GM23248 (cell line): ENCODE measurements at places on chromosomes 1 and 21.

DNA sequence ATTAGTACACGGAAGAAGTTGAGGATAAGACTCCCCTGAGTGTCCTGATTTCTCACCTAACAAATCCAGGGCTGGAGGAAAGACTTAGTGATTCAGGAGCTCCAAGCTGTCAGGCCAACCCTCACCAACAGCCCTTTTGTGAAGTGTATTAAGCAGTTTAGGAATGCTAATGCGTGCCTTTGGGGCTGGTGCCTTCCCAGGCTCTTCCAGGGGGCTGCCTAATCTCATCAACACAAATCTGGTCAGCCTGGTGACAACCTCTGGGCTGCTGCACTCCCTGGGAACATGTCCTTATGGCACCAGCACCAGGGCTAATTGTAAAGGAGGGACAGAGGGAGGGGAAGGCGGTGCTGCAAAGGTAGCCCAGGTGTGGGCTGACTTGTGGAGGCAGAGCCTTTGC is 15.5 kb downstream of the CSMD2 start:
- DNase-seq = no peak

DNA sequence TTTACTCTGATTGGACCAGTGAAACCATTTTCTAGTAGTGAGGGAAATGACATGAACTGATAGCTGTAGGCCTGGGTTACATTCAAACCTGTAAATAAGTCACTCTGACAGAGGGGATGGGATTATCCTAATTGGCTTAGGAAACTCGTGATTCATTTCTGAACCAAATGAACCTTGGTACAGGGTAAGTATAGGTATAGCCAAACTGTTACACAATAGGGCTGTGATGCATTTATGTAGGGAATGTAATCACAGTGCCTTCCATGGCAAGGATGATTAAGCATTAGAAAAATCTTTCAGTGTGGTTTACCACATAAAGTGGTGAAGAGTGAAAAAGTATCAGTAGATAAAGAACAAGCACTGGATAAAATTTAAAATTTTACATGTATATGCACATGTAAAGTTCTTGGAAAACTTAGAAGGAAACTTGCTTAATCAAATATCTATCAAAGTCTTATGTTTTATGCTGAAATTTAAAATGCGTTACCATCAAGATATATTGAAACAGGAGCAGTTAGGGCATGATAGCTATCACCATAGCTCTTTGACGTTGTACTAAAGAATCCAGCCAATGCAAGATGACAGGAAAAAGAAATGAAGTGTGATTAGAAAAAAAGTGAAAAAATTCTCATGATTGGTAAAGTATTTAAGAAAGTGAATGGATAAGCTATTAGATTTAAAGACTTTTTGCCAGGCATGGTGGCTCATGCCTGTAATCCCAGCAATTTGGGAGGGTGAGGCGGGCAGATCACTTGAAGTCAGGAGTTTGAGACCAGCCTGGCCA is 63.0 kb downstream of the RABGAP1L start:
- DNase-seq = peak; percentile 84

DNA sequence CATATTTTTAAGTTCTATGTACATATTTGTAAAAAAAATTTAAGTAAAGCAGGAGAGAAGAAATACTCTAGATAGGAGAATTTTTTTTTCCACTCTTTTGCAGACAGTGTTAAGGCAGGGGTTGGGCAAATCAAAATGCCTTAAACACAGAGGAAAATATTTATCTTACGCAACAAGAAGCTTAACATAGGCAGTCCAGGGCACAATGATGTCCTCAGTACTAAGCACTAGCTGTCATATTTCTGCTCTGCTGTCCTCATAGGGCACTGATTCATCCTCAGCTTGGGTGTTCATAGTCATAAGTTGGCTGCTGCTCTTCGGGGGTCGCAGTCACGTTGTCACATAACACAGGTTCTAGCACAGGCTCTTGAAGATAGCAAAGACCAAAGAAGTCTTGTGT is 247.4 kb downstream of the PTBP2 start:
- DNase-seq = peak; percentile 58

- DNase-seq = no peak
These were observed 87.2 kb downstream of the CLEC20A start for GRCh38 chr1:178409541-178409940.

GRCh38 chr1:176847052-176847451 is 317.5 kb downstream of the ASTN1 start:
- DNase-seq = no peak

DNA sequence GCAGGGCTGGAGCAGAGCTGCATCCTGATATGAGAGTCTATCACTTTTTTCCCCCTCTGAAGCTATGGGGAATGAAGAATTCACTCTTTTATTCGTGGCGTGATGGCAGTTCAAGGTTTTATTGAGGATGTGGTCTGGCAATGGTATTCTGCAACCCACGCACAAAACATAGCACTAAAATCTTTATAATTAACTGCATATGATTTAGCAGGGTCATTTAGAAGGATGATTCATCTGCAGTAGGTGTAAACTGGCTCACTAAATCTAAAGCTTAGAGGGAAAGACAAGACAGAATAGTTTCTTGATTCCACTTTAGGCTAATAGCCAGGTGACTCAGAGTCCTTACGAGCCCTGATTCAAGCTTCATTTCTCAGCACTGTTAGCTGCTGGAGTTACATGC is 25.0 kb upstream of the CHRM3 start:
- peak; percentile 79 for DNase-seq

DNA sequence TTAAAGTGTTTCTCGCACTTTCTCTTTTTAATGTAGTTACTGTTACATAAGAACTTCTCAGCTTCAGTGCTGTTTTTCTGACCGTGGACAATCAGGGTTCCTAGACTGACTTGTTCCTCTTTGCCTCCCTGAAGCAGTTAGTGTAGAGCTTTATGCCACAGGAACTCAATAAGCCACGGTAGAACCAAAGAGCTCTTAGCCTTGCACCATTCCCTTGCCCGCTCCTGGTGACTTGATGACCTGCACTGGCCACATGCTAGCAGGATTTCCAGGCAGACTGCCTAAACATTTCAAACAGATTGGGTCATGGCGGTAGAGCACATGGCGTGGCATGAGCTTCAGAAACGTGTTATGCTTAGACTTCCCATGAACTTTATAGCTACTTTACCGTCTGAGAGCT is 18.8 kb upstream of the FASLG start:
- peak; percentile 49 for DNase-seq

DNA sequence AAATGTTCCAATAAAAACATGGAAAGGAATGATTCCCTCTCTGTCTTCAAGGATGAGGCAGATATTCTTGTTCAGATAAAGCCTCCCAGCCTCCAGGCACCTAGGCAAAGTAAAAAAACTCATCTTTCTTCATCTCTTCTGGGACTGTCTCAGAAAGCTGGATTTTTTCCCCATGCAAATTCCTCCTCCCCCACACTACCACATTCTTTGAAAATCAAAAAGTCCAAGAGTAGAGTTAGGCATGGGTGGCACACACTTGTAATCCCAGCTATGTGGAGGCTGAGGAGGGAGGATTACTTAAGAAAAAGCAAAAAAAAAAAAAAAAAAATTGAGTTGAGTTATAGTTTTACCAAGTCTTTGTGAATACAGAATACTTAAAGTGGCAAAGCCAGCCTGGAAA is 82.8 kb downstream of the GLUL start:
- DNase-seq = no peak

DNA sequence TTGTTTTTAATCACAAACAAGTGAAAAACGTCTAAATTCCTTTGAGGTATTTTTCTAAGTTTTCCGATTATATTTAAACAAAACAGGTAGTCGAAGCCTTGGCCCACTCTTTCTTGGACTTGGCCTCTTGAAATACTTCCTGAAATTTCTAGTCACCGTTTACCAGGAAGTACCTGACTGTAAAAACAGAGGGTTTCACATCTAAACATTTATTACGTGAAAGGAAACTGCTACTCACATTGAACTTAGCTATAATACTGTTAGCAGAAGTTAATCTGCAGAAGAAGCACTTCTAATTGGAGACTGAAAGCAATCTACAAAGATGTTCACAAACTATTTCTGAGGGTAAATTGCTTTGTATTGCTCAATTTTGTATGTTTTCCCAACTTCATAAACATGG is 526.0 kb upstream of the ADGRL4 start:
- no peak for DNase-seq
